ENCODE measurements at places on chromosomes 2 and 18. TPM values are rescaled to one million over a fixed set of nuclear protein-coding genes. Genes with fewer than 3 reads are reported as not detected.

DNA sequence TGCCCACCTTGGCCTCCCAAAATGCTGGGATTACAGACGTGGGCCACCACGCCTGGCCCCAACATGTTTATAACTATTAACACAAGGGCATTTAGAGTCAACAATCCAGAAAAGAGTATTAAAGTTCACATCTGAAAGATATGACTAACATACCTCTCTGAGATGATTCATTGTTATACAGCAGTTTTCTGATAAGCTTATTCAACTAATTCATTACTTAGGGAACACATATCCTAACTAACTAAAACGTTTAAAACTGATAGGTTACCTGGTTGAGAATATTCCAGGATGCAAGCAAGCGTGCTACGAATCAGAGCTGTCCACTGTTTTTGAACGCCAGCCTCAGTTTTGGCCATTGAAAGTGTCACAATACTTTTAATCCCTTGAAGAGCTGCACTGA, 34.0 kb upstream of the STRN start:
- DNase-seq = no peak

DNA sequence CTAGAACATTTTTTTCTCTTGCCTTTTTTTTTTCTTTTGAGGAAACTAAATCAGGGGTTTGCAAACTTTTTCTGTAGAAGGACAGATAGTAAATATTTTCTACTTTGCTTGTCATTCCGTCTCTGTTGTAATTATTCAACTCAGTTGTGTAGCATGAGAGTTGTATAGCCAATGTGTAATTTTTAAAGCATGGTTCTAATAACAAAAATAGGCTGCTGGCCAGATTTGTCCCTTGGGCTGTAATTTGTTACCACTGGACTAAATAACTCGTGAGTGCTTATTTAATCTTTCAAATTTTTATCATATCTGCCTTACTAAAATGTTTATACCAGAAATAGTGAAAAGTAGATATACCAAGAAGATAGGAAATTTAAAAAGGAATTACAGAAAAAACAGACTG, 43.0 kb downstream of the CCDC148 start:
- DNase-seq = no peak

DNA sequence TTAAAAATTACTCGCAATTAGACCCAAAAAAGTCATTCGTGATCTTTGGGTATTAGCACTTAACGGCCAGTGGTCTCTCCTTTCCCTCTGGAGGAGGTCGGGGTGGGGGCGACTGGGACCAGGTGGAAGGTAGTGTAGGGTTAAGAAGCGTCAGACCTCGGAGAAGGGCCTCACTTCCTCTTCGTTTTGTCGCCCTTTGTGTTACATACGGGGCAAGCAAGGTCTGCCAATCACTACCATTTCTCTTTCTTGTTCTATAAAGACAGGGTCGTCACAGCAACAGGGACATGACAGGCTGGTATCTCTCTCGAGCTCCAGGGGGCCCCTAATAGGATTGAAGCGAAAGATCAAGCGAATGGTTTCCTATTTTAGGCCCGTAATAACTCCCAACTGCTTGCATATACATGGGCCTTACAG, 136.6 kb downstream of the INSIG2 start:
- DNase-seq = no peak

DNA sequence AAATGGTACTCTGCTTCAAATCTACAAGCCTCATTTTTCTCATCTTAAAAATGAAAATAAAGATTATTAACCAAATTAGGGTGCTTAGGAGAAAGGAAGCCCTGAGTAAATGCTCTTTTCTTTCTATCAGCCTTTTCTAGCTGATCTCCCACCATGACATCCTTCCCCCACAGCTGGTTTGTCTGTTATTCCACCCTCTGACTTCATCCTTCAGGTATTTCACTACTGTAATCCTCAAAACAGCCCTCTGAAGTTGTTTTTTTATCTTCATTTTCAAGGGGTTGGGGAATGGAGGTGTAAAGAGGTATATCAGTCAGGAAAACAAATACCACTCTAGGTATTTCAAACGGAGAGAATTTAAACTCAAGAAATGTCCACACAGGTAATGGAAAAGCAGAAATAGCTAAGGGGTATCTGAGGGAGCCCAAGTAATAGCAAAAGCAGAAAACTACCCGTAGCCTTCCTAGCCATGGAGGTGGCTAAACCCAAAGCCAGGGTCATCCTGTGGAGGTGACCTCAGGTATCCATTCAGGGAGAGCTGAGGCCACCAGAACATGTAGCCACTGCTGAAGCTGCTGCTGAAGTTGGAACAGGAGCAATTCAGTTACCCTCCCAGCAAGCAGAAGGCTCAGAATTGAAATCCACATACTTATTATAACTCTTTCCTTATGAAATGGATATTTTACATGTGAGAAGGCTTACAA, 990.9 kb upstream of the ACVR2A start:
- DNase-seq = no peak

Gene BUB1
- 21.2 TPM for total RNA-seq

Gene NTSR2
- not detected for total RNA-seq

Gene SLC30A3
- total RNA-seq = 3.1 TPM

Gene EMX1
- 0.09 TPM for total RNA-seq

Gene ASB3
- 36.6 TPM for total RNA-seq
